GM23248 (cell line): ENCODE measurements at places on chromosomes 1 and 21. TPM values are rescaled to one million over a fixed set of nuclear protein-coding genes. Genes with fewer than 3 reads are reported as not detected.
A peak's percentile ranks its signal among the peaks of the same experiment; 100 is the strongest.

Gene OR2W3
- not detected in 2 replicates for total RNA-seq

- no peak overlapping the region for H3K27ac ChIP-seq
- H3K36me3 ChIP-seq = no peaks in the 10 kb centered on the region
- no peak for DNase-seq
Measured at GRCh38 chr1:3954170-3955169, 54.4 kb upstream of the C1orf174 start.

DNA sequence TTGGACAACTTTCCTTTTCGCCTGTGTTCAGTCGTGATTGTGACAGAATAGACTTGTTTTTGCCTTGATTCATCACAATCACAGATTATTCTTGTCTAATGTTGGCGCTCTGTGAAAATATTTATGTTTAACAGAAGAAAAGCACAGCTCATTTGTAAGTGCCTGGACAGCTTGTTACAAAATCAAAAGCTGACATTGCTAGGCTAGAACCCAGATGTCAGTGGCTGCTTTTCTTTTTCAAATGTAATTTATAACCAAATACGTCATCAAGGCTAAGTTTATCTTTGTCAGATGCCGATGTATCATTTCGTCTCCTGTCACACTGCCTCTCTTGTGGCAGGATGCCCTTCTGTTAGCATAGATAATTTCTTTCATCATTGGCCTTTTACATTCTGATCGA is 1227.3 kb downstream of the PLA2G4A start:
- H3K27ac ChIP-seq = no peak overlapping the region
- no peaks in the 10 kb centered on the region for H3K36me3 ChIP-seq
- no peak for DNase-seq
- no peaks in the 10 kb centered on the region for H3K27me3 ChIP-seq
- H3K4me1 ChIP-seq = no peaks in the 10 kb centered on the region

DNA sequence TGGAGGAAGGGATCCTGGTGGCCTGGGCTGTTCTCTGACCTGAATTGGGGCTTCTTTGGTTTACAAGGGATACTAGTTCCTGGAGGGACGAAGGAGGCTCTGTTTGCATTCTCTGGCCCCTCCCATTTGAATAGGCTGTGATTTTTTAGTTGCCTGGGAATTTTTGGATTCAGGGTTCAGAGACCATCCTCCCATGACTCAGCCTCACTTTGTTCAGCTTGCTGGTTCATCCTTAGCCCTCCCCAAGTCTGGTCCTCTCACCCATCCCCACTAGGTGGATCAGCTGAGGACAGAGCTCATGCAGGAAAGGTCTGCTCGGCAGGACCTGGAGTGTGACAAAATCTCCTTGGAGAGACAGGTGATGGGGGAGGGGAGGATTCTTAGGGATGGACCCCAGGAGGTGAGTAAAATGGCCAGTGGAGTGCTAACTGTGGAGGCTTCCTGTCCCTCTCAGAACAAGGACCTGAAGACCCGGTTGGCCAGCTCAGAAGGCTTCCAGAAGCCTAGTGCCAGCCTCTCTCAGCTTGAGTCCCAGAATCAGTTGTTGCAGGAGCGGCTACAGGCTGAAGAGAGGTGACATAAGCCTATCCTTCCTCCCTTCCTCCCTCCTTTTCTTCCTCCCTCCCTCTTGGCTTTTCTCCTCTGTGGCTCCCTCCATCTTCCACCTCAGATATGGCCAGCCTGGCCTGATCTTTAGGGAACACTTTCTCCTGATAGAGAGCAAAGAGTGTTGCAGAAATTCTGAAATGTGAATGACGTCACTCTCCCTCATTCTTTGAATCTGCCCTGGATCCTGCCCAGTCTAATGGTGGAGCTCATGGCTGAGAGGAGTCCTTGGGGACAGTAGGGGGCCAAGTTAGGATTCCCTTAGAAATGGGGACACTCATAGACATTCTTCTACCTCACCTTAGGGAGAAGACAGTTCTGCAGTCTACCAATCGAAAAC is 4.5 kb upstream of the TUFT1 start:
- H3K27ac ChIP-seq = no peak overlapping the region
- no peaks in the 10 kb centered on the region for H3K27me3 ChIP-seq
- H3K4me1 ChIP-seq = peaks cover 40% of the 10 kb centered on the region
- DNase-seq = peak; percentile 65
- no peak overlapping the region for H3K4me3 ChIP-seq
- no peaks in the 10 kb centered on the region for H3K36me3 ChIP-seq

- H3K4me3 ChIP-seq = no peak overlapping the region
- H3K27me3 ChIP-seq = no peaks in the 10 kb centered on the region
- peak overlapping the region; percentile 99 for H3K27ac ChIP-seq
- peak; percentile 97 for DNase-seq
- peaks cover 50% of the 10 kb centered on the region for H3K4me1 ChIP-seq
- no peaks in the 10 kb centered on the region for H3K36me3 ChIP-seq
Measured at GRCh38 chr1:27968692-27969091, 8.9 kb downstream of the XKR8 start.

Gene GPR3
- 0.32 and 0.38 TPM in 2 replicates for total RNA-seq

DNA sequence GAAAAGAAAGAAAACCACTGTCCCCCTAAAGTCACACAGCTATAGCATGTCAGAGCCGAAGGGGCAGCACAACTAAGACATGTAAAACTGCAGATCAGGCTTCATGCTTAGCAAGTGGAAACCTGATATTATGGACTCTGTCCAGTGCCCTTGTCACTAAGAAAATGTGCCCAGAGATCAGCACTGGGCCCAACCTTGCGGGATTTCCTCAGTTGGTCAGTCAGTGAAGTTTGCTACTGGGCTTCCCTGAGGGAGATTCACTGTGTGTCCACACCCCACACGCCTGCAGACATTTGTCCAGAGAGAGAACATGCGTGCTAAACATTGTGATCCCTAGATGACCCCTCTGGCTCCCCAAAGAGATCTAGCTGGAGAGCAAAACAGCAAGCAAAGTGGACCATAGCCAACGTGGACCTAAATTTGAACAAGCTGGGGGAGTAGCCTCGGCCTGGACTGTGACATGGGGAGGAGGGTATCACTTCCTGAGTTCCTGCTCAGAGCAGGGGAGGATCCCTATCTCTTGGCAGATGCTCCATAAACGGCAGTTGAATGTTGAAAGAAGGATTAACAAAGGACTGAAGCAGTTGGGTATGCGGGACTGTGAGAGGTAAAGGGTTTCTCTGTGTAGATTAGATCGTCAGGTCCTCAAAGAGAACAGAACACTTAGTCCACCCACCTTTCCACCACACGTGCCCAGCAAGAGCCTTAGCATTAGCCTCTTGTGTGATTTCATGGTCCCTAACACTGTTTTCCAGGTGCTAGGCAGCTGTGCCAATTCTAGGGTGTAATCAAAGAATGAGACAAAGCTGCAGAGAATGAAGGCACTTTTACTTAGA is 53.6 kb downstream of the GLUL start:
- no peak for DNase-seq
- H3K36me3 ChIP-seq = no peaks in the 10 kb centered on the region
- H3K4me3 ChIP-seq = no peak overlapping the region
- H3K27me3 ChIP-seq = 0 out of 2 replicates have a peak, but pooled peaks cover 5% of the 10 kb centered on the region

DNA sequence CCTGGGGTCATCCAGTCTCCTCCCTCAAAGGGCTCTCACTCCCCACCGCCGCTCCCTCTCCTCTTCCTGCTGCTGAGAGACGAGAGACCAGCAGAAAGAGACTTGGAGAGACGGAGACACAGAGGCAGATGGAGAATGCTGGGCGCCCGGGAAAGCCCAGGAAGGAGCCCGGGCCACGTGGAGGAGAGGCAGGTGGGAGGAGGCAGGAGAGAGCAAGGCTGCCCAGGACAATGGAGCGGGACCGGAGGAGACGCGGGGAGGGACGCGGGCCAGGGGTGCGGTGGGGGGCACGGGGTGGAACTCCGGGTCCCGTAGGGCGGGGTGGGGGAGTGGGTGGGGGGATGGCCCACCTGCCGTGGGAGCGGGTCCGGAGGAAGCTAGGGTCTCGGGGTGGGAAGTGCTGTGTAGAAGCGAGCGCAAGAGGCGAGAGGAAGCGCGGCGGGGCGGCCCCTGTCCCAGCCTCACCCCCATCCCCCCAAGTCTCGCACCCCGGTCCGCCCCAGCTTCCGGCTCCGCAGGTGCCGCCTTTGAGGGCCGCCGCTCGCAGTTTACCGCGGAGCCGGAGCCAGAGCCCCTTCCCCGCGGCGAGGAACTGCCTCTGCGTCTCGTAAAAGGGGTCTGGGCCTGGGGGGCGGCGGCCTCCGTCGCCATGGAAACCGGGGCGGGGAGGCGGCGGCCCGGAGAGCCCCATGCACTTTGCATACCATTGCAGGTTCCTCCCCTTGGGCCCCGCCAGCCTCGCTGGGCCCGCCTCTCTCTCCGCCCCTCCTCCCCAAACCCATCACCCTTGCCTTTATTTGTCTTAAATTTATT is 11.7 kb upstream of the EPHA2 start:
- H3K36me3 ChIP-seq = no peaks in the 10 kb centered on the region
- H3K4me3 ChIP-seq = peak overlapping the region; percentile 53
- H3K27me3 ChIP-seq = no peaks in the 10 kb centered on the region; the same call in 1 of the 2 replicates

- no peak for DNase-seq
- no peaks in the 10 kb centered on the region for H3K27me3 ChIP-seq
- H3K27ac ChIP-seq = no peak overlapping the region
- no peaks in the 10 kb centered on the region for H3K36me3 ChIP-seq
Measured at GRCh38 chr21:20040768-20041167, 957.4 kb upstream of the NCAM2 start.

DNA sequence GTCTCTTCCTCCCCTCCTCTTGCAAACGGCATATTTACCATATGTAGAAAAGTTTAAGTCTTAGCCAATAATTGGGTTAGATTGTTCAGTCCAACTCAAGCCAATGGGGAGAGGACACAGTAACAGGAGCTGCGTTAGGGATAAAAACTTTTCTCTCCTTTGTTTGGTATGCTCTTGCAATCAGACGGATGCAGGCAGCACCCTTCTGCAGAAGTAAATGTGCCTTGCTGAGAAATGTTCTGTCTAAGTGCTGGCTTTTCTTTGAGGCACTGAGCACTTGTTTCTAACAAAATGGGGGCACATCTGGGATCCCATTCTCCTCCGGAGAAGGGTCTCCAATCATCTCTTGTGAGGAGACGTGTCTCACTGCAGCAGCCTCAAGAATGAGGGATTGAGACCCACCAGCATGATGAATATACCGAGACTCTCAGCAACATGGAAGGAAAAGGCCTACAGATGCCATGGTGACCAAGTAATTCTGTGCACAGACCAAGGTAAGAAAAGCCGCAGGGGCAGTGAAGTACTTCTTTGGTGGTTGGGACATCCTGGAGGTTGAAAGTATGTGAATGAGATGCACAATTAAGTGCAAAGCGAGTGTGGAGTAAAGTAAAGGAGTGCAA is 20.7 kb upstream of the GNG4 start:
- no peak for DNase-seq
- H3K27me3 ChIP-seq = no peaks in the 10 kb centered on the region
- no peak overlapping the region for H3K27ac ChIP-seq

DNA sequence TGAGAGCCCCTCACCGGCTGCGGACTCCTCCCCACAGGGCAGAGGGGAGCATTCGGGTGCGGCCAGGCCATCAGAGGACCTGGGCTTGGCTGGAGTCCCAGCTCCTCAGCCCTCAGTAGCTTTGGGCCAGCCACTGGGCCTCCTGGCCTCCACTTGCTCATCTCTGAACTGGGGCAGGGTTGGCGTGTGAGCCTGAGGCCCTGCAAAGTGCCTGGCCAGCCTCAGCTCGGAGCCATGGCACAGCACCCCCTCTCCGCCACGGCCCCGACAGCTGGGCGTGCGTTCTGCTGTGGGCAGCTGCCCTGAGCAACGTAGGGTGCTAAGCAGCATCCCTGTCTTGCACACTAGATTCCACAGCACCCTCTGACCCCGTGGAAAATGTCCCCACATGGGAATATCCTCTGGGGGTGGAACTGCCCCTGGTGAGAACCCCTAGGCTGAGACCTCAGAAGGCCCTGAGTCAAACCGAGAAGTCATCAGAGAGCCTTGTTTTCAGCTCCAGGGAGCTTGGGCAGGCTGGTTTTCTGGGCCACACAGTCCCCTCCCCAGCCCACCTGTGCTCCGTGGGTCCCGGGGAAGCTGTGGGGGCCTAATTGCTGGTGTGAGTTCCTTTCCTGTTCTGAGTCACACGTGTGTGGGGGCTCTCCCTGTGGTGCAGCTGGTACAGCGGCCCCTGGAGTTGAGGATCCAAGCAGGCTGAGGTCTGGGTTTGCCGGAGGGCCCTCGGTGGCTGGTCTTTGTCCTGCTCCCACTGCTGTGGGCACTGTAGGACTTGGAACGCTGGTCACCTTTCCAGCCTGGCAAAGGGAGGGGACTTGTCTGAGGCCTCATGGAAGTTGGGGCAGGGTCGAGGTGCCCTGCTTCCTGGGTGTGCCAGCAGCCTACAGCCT is 24.5 kb downstream of the TP73 start:
- no peak overlapping the region for H3K27ac ChIP-seq
- no peaks in the 10 kb centered on the region for H3K36me3 ChIP-seq
- H3K27me3 ChIP-seq = peaks cover 9% of the 10 kb centered on the region; the same call in 1 of the 2 replicates

Gene REN
- not detected in 2 replicates for total RNA-seq
